Muscle of leg (tissue), 16 donors: ENCODE measurements at places on chromosomes 2 and 18. TPM values are rescaled to one million over a fixed set of nuclear protein-coding genes. Genes with fewer than 3 reads are reported as not detected.

GPC1 gene
- polyA plus RNA-seq, result 97.7 TPM

SKOR2 gene
- polyA plus RNA-seq, result not detected

PTCD3 gene
- polyA plus RNA-seq, result 88.6 TPM

UGT1A7 gene
- polyA plus RNA-seq, result not detected

SLC14A1 gene
- 1.4 TPM for polyA plus RNA-seq

EPC2 gene
- polyA plus RNA-seq, result 25.4 TPM

RMND5A gene
- polyA plus RNA-seq, result 33.3 TPM

ERBB4 gene
- 6.6 TPM for polyA plus RNA-seq

LHCGR gene
- polyA plus RNA-seq, result 0.15 TPM

SATB2 gene
- 3.3 TPM for polyA plus RNA-seq

NYAP2 gene
- polyA plus RNA-seq, result 1.4 TPM

FAM110C gene
- 2.3 TPM for polyA plus RNA-seq

STPG4 gene
- not detected for polyA plus RNA-seq

SRD5A2 gene
- 0.05 TPM for polyA plus RNA-seq

SUMO1 gene
- polyA plus RNA-seq, result 97.9 TPM

CCDC93 gene
- 22.5 TPM for polyA plus RNA-seq

CHMP1B gene
- polyA plus RNA-seq, result 28.2 TPM

CCDC141 gene
- 60.5 TPM for polyA plus RNA-seq

IL36RN gene
- not detected for polyA plus RNA-seq

NT5C1B gene
- 0.73 TPM for polyA plus RNA-seq

CFAP221 gene
- polyA plus RNA-seq, result 0.53 TPM

GATA6 gene
- polyA plus RNA-seq, result 1.3 TPM

FARP2 gene
- polyA plus RNA-seq, result 33.6 TPM

RBKS gene
- polyA plus RNA-seq, result 1.0 TPM

COL5A2 gene
- 745 TPM for polyA plus RNA-seq

PLGLB2 gene
- 2.5 TPM for polyA plus RNA-seq

CCDC74B gene
- 1.5 TPM for polyA plus RNA-seq

IL1RL2 gene
- polyA plus RNA-seq, result 0.31 TPM

CDKL4 gene
- polyA plus RNA-seq, result 0.19 TPM

PDIA6 gene
- polyA plus RNA-seq, result 142 TPM

TMEM17 gene
- 1.3 TPM for polyA plus RNA-seq

TCF4 gene
- 116 TPM for polyA plus RNA-seq

TRIM54 gene
- 106 TPM for polyA plus RNA-seq

TTN gene
- 105 TPM for polyA plus RNA-seq

SLC19A3 gene
- 0.84 TPM for polyA plus RNA-seq

UPP2 gene
- polyA plus RNA-seq, result not detected

PDE1A gene
- 10.7 TPM for polyA plus RNA-seq

LYPD6 gene
- polyA plus RNA-seq, result 1.4 TPM

CYTIP gene
- 0.87 TPM for polyA plus RNA-seq

IL36B gene
- not detected for polyA plus RNA-seq

CROCC2 gene
- polyA plus RNA-seq, result 0.26 TPM

SERPINB10 gene
- polyA plus RNA-seq, result 0.24 TPM
